Mesenteric fat pad (tissue), 1 donor: ENCODE measurements at places on chromosomes 1 and 21. TPM values are rescaled to one million over a fixed set of nuclear protein-coding genes. Genes with fewer than 3 reads are reported as not detected.

- no peak for DNase-seq
Observed at GRCh38 chr1:84489766-84490165, 10.7 kb downstream of the RPF1 start.

OLIG2 gene
- total RNA-seq = not detected

DNA sequence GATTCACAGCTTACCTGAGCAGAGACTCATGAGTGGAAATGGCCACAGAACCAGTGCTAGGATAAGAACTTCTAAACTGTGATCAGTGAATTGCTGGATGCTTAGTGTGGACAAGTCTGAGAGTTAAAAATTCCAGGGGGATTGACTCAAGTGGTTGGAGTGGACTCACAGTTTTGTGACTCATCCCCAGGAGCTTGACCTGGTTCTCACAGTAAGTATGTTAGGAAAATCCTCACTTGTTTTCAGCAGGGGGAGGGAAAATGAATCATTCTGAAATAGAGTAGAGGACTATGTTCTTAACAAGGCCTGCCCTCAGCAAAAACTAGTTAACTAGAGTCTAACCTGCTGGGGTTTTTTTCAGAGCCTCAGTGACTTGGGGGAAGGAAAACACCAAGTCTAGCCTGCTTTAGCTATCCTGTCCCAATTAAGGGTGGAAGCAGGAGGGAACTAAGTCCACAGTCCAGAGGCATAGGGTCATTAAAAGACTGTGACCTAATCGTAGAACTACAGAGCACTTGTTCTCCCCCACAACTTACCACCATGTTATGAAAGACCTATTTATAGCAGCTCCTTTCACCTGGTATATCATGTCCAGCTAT, 6.1 kb upstream of the CDC73 start:
- DNase-seq = no peak

GRCh38 chr1:246680190-246680589, 44.0 kb upstream of the SCCPDH start:
- no peak for DNase-seq

ZNF648 gene
- not detected for total RNA-seq

DNA sequence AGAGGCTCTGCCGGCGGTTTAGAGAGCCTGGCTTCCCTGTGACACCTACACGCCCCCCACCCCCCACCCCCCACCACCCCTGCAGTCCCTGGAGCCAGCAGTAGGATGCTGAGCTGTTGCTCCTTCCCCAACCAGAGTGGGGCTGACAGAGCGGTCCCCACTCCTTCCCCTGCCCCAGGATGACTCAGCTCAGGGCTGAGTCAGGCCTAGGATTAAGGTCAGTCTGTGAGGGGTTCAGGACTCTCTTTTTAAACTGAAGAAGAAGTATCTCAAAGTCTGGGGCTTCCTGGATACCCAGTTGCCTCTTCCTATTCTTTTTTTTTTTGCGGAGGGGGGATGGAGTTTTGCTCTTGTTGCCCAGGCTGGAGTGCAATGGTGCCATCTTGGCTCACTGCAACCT, 19.1 kb downstream of the DMBX1 start:
- DNase-seq = no peak

GRCh38 chr1:48552903-48553606, 81.1 kb upstream of the SPATA6 start:
- no peak for DNase-seq

CFAP74 gene
- total RNA-seq = not detected

- no peak for DNase-seq
Observed at GRCh38 chr1:4375812-4376211, 278.6 kb upstream of the AJAP1 start.

AMY1A gene
- not detected for total RNA-seq

GRCh38 chr1:96978444-96978843, 256.9 kb downstream of the PTBP2 start:
- DNase-seq = no peak

- no peak for DNase-seq
Observed at GRCh38 chr1:8107897-8108296, 81.8 kb upstream of the ERRFI1 start.

DNA sequence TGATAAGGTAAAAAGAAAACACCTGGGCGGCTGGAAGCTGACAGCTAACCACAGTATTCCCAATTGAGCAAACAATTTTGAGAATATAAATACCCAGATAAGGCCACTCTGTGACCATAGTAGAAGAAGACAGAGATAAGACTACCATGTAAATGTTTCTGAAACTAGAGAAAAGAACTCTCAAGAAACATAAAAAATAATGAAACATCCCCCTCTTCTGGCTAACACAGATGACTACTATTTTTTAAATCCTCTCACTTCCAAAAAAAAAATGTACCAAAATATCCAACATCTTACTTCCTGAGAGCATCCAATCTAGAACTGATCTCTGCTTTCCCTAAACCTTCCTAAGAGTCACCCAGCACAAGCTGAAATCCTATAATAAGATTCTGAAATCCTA, 125.9 kb downstream of the HFM1 start:
- DNase-seq = no peak

KRTAP6-2 gene
- total RNA-seq = not detected

GRCh38 chr1:113479713-113480676, 89.7 kb downstream of the MAGI3 start:
- no peak for DNase-seq

PSRC1 gene
- 0.90 TPM for total RNA-seq

C1orf141 gene
- total RNA-seq = not detected

GRCh38 chr1:14693949-14694348, 95.5 kb downstream of the KAZN start:
- DNase-seq = no peak

GRCh38 chr1:8506995-8507615, 189.2 kb downstream of the SLC45A1 start:
- DNase-seq = no peak
